Central memory CD4-positive, alpha-beta T cell (primary cell): ENCODE measurements at places on chromosomes 2 and 18.
A peak's percentile ranks its signal among the peaks of the same experiment; 100 is the strongest.

DNA sequence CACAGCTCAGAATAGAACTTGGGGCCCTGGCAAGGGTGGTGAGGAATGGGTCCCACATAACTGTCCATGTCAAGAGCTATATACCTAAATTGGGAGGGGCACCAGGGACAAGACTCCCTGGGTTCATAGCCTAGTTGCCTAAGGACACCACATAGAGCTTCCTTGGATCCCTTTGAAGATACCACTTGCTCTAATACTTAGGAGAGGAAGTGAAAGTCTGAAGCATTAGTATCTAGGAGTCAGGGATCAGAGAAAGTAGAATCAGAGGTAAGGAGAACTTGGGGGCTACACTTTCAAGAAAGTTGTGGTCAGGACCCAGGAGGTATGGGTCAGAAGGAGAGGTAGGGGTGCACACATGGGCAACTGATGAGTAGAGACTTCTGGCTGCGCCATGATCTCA is 318.2 kb upstream of the SLC39A10 start:
- no peak for DNase-seq

- DNase-seq, result no peak
These were observed 25.8 kb downstream of the PHLPP1 start for GRCh38 chr18:62741118-62741566.

- no peak for DNase-seq
These were observed 267.2 kb downstream of the FBXO15 start for GRCh38 chr18:73880387-73880786.

GRCh38 chr2:217736776-217737550 is 265.8 kb downstream of the TNS1 start:
- no peak for DNase-seq

DNA sequence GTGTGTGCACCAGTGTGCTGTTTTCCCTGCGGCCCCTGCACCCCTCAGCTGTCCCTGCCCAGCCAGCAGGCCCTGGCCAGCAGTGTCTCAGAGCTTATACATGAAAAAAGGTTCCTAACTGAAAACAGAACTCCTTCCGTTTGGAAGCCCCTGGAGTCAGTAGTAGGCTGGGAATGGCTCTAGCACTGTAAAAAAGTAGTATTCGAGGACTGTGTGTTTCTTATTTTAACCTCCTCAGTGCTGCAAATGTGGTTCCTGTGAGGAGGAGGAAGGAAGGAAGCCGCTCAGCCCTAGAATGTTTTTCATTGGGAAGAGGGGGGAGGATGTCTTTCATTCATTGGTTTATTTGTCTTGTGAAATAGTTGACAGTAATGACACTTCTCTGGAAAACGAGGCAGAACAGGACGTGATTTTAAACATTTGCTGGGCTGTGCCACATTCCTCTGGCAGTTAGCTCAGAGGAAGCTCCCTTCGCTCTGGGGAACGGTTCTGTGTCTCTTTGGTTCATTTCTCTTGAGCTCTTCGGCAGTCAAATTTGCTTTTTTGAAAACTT is 103.5 kb downstream of the SPTBN1 start:
- no peak for DNase-seq

- peak; percentile 48 for DNase-seq
These were observed 2.1 kb upstream of the SLC30A3 start for GRCh38 chr2:27264753-27265535.

DNA sequence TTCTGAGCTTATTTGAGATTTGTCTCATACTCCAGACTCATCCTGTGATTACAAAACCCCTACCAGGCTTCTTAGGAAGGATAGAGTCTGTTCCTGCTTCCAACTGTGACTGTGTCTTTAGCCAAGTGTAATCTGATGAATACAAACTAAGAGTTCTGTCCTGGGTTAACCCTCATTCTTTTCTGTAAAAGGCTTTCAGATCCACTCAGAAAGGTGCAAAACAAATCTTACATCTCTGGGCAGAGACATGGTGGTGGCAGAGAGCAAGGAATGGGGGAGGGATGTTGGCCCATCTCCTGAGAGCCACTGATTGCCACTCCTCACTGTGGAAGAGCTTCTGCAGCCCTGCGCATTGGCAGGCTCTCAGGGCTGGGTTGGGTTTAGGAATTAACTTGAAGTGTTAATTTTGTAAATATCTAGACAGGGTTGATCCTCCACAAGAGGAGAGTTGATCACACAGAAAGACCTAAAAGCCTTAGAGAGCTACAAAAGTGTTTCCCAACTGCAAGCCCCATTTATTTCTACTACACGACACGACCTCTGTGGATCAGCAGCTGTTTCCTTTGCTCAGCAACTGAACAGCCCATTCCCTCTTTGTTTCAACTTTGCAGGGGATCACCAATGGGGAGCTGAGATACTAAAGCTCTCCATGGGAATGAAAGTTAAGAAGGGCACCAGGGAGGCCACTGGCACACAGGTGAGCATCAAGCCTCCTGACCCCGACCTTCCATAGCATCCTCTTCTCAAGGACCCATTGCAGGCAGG is 23.7 kb upstream of the SPTBN1 start:
- DNase-seq, result no peak

DNA sequence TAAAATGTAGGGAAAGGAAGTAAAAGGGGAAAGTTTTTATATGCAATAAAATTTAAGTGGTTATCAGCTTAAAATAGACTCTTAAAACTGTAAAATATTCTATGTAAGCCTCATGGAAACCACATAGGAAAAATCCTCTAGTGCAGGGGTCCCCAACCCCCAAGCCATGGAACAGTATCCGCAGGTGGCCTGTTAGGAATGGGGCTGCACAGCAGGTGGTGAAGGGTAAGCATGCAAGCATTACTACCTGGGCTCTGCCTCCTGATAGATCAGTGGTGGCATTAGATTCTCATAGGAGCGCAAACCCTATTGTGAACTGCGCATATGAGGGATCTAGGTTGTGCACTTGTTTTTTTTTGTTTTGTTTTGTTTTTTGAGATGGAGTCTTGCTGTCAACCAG is 1409.3 kb upstream of the CDH2 start:
- no peak for DNase-seq

GRCh38 chr2:111119822-111120252 is 877 bp upstream of the BCL2L11 start:
- DNase-seq, result peak; percentile 1

- no peak for DNase-seq
These were observed 54.2 kb downstream of the KCNG2 start for GRCh38 chr18:79851950-79852349.

DNA sequence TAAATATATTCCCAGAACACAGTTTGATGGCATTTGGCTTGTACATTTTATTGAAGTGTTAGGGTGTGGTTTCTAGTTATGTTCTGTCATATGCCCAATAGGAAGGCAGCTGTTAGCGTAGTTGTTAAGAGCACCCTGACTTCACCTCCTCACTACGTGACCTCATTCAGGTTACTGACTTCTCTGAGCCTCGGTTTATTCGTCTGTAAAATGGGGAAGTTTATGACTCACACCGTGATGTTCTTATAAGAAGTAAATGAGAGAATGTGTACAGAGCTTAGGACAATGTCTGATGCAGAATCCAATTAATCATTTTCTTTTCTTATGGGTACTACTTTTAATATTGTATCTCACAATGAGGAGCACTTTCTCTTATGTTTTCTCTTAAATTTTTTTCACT is 226.0 kb downstream of the PTPRM start:
- no peak for DNase-seq

DNA sequence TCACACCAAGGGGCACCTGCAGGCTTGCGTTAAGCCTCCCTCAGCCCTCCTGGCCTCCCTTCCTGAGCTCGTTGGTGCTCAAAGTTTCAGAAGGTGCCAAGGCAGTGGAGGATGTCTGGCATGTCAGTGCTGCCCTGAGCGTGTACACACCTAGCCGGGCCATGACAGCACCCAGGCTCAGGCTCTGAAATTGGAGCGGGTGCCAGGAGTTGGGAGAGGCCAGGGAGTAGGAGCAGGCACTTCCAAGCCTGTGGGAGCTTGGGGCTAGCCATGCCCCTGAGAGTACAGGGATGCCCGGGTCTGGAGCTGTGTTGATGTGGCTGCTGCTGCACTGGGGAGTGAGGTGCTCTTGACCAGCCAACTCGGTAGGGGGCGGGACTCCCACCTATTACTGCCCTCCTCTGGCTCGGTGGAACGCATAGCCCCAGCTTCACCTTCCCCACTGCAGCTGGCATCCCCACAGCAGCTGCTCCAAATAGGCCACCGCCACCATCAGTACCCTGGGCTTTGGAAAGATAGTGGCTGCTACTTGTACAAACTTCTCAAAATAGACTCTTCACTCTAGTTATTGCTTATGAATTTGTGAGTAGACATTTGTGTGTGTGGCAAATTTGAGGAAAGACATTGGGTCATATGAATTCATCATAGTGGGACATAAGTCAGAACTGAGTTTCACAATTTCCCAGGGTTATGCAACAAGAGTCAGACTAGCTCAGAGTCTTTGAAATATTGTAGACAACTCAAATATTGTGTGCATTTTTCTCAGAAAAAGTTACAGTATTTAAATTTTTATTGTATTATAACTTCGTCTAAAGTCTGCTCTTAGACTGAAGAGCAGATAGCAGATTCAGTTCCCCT is 6.8 kb upstream of the PCARE start:
- DNase-seq, result no peak

DNA sequence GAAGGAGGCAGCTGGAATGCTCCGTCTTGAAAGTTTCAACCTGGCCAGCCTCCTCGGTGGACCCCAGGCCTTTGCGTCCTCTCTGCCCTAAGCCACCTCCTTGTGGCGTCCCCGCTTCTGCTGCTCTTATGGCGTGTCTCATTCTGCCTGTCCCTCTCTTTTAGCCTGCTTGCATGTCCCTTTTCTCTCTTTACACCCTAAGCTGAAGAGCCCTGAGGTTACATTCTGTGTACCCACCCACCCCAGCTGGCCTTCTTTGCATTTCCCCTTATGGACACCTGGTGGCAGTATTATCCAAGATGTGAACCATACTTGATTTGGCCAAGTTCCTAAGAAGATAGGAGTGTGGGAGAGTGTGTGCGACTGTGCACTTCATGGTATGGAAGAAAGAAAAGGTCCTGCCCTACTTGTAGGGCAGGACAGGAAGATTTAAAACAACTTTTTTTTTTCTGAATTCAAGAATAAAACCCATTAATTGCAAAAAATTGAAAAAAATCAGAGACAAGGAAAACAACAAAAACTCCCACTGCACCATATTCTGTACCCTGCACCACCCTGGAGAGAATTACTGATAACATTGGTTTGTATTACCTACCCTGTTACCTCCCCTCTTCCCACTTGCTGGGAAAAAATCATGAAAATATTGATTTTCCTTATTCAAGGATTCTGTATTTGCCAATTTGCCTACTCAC is 77.4 kb downstream of the DYSF start:
- DNase-seq, result no peak

DNA sequence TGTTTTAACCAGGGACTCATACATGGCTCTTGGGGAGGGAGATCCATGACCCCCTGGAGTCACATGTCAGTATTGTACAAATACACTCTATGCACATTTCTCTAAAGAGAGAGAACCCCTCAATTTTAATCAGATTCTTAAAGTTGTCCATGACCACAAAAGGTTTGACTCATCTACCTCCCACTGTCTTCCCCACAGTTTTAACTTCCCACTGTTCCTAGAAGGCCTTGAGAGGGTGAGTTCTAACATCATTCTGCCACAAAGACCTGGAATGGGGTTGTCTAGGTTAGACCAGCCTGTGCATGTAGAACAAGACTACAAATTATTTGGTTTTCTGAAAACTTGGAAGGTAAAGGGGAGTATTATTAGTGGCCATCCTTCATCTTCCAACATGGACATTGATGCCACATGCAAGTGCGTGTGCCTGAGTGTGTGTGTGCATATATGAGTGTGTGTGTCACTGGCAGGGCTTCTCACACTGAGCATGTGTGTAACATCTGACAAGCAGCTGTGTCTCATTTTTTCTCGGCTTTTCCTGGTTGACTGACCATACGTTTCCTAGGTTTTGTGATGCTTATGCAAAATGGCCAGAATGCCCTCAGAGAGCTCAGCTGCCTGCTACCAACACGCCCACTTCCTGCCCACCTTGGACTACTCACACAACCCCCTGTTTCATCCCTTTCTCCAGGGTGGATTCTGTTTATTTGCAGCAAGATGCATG is 94.6 kb upstream of the LGALSL start:
- no peak for DNase-seq

GRCh38 chr2:206688453-206688852 is 29.7 kb downstream of the DYTN start:
- DNase-seq, result no peak
